ENCODE measurements at places on chromosomes 2 and 18. TPM values are rescaled to one million over a fixed set of nuclear protein-coding genes. Genes with fewer than 3 reads are reported as not detected.
A peak's percentile ranks its signal among the peaks of the same experiment; 100 is the strongest.

- no peak overlapping the region for H3K27ac ChIP-seq
- peaks cover 6% of the 10 kb centered on the region for H3K27me3 ChIP-seq
Measured at GRCh38 chr2:46493971-46494250, 14.5 kb downstream of the TMEM247 start.

- H3K4me3 ChIP-seq: no peak overlapping the region
Measured at GRCh38 chr2:168461178-168461941, 5.3 kb downstream of the CERS6 start.

GRCh38 chr2:47501374-47502200 is 98.6 kb downstream of the MSH2 start:
- DNase-seq: peak; percentile 41
- H3K36me3 ChIP-seq: peaks cover 12% of the 10 kb centered on the region
- peak overlapping the region; percentile 77 for H3K27ac ChIP-seq
- peaks cover 18% of the 10 kb centered on the region for H3K4me1 ChIP-seq
- no peak overlapping the region for H3K4me3 ChIP-seq

DNA sequence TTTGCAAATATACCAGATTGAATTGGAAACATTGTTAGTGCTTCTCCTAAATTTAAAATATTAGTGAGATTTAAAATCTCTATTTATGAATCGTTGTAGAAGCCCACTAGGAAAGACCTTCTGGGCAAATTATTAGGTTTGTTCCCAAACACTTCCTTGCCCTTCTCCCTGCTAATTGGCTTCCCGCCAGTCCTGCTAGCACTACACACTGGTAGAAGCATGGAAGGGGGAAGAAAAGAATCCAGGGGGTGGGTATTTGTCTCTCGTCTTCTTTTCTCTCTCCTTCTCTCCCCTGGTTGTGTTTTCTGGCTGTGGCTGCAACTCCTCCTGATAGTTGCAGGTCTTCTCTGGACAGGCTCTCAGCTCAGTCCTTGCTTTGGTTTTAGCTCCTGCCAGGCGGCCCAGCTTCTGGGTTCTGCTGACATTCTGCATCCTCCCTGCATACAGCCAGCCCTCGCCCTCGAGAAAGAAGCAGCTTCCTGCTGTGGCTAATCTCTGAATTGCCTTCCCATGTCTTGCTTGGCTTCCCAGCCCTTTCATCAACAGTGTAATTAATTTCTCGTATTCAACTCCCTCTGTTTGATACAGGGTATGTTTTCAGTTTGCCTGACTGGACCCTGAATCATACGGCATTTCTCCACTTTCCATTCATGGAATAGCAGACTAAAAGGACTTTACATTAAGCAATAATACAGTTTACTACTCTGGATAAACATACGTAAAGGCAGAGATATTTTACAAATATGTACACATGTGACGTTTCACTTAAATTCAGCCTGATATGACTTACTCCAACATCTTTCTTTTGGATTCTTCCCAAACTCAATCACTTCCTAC is 6.9 kb upstream of the PARD3B start:
- no peaks in the 10 kb centered on the region for H3K36me3 ChIP-seq
- DNase-seq: no peak
- no peaks in the 10 kb centered on the region for H3K4me1 ChIP-seq
- H3K27me3 ChIP-seq: peaks cover 12% of the 10 kb centered on the region
- H3K27ac ChIP-seq: no peak overlapping the region
- H3K4me3 ChIP-seq: no peak overlapping the region

DNA sequence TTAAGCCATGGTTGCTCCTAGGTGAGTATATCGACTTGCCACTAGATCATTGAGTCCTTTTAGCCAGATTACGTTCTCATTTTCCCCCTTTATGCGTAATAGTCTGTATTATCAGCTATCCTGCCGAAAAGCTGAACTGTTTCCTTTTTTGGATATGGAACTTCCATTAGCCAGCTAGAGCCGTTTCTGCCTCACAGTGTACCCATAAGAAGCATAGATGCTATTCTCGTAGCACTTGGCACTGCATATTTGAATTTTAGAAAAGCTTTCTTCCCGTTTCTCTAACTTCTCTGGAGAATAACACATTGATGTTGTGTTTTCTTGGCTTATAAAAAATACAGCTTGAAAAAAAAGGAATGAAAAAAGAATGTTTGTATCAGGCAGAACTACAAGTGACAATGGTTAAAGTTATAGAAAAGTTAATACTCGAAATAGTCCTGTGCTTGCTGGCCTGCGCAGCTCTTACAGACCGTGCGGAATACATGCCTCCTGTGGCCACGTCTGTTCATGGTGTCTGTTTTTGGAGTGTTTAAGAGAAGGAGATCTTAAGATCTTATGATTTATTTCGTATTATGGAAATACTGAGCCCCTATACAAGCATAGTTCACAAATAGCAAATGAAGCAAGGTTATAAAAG is 710 bp downstream of the DUSP19 start:
- DNase-seq: no peak
- H3K36me3 ChIP-seq: no peaks in the 10 kb centered on the region
- peaks cover 3% of the 10 kb centered on the region for H3K27me3 ChIP-seq
- H3K4me1 ChIP-seq: peaks cover 6% of the 10 kb centered on the region
- H3K27ac ChIP-seq: no peak overlapping the region

DNA sequence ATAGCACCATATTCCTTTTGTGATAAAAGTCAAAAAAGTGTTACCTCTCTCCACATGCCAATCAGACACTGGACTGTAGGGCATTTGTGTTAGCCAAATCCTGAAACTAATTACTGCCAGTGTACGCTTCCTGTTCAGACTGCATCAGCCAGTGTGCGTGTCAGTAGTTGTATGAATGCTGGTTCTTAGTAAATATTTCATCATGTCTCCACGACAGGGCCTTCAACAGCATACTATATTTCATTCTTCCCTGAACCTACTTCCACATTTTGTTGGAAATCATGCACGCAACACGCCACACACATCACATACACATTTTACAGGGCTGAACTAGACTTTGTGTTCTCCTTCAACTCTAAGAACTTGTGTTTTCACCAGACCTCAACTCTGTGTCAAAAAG is 77.5 kb downstream of the EPB41L3 start:
- H3K36me3 ChIP-seq: no peaks in the 10 kb centered on the region
- no peaks in the 10 kb centered on the region for H3K4me1 ChIP-seq
- no peak for DNase-seq
- H3K4me3 ChIP-seq: no peak overlapping the region

- H3K4me1 ChIP-seq: peaks cover under 1% of the 10 kb centered on the region
- no peaks in the 10 kb centered on the region for H3K27me3 ChIP-seq
- no peak for DNase-seq
- H3K4me3 ChIP-seq: no peak overlapping the region
- no peak overlapping the region for H3K27ac ChIP-seq
Measured at GRCh38 chr2:27092696-27093429, 6.3 kb downstream of the KHK start.

DNA sequence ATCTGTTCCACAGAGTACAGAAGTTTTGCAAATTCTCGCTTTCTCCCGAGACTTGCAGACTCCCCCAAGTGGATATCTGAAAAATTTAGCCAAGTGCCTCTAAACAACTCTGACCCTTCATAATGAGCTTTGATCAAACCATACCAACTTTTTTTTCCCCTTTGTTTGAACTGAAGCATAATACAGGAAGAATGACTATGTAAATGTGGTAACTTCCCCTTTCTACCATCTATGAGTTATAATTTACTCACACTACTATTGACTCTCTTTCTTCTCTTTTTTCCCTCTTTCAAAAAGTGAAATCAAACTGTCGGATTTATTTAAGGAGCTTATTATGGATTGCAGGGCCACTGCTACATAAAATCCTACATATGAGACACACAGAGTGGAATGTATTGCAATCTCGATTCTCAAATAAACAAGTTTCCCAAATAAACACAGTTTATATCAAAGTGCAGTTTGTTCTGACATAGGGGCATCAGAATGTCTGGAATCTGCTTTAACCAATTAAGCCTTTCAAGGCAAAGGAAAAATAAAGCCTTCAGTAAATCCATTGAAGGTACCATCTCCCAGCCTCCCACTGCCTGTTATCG is 1.4 kb upstream of the ZNF804A start:
- no peaks in the 10 kb centered on the region for H3K36me3 ChIP-seq
- H3K4me3 ChIP-seq: no peak overlapping the region
- peaks cover 8% of the 10 kb centered on the region for H3K4me1 ChIP-seq
- H3K27me3 ChIP-seq: peaks cover 37% of the 10 kb centered on the region
- H3K27ac ChIP-seq: no peak overlapping the region

Gene QPCT
- total RNA-seq: 0.29 TPM

Gene HOXD9
- total RNA-seq: not detected

Gene RGPD5
- 35.4 TPM for total RNA-seq

Gene LYPD6B
- total RNA-seq: not detected

Gene KCNK3
- total RNA-seq: not detected
